AG09309 (cell line): ENCODE measurements at places on chromosomes 4 and X.

- no peak for DNase-seq
Measured at GRCh38 chrX:149916745-149917392, 12.5 kb upstream of the HSFX4 start.

DNA sequence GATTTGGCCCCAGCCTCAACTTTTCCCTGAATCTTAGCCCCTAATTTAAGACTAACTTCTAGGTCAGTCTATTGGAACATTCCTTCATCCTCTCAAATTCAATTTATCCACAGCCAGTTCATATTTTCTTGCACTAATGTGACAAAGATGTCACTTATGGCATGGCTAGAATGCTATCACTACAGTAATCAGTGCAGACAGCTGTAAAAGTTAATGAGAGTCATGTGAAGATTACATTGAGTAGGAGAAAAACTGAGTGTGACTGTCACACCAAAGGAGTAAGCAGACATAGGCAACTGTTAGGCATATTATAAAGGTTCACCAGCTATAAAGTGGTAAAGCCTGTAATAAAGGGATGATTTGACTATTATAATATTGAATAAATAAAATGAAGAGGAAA lies 42.6 kb downstream of the GABRG1 start:
- no peak for DNase-seq

DNA sequence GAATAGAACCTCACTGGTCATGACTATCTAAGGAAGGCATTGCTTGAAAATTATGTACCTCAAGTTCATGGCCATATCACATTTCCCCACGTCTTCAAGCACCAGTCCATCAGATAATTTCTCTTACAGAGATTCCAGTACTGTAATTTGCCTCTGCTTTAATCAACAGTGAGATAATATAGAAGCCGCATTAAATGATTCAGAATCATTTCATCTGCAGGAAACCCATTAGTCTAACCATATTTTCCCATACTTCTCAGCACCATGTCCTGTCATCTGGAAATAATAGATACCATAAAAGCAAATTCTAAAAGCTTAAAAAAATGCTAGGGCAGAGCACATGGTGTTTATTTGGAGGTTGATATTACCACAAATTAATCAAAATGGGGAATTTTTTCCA lies 310.3 kb upstream of the SLIT2 start:
- no peak for DNase-seq

- DNase-seq: peak; percentile 66
Measured at GRCh38 chrX:12441381-12442128, 303.3 kb downstream of the FRMPD4 start.

- DNase-seq: no peak
Measured at GRCh38 chrX:66020631-66021334, 19.1 kb downstream of the VSIG4 start.

DNA sequence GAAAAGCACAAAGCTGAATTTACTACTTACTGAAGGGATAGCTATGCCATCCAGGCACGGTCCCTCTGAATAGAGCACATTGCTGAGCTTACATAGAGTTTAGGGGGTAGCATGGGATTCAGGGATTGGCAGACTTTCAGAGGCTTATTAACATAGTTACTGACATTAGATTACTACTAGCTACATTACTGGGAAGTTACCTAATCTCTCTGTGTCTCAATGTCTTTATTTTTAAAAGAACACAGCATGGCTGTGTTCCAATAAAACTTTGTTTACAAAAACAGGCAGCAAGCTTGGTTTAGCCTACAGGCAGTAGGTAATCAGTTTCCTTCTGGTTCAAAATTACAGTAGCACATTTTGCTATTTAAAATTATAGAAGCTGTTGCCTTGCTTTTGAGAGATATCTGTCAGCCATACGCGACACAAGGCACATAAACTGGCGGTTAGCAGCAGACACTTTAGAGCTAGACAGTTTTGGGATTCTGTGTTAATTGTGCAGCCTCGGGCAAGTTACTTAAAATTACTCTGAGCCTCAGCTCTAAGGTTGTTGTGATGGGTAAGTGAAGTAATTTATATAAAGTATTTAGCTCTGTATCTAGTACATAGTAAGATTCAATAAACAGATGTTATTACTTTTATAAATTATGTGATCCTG lies 6.9 kb downstream of the KLHL8 start:
- DNase-seq: no peak
